ENCODE measurements at places on chromosomes 13 and 19.

DNA sequence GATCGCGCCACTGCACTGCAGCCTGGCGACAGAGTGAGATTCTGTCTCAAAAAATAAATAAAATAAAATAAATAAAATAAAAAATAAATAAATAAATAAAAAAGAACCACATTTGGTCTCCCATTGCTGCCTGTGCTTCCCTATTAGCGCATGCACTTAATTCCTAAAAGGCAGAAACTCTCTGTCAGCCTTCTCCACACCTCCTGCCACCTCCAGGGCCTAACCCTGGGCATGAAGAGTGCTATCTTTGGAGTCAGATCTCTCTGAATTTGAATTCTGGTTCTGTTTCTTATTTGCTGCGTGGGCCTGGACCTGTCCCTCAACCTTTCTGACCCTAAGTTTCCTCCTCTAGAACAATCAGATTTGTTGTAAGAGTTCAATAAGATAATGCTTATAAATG is 11.3 kb downstream of the NCAN start:
- no peak for DNase-seq

DNA sequence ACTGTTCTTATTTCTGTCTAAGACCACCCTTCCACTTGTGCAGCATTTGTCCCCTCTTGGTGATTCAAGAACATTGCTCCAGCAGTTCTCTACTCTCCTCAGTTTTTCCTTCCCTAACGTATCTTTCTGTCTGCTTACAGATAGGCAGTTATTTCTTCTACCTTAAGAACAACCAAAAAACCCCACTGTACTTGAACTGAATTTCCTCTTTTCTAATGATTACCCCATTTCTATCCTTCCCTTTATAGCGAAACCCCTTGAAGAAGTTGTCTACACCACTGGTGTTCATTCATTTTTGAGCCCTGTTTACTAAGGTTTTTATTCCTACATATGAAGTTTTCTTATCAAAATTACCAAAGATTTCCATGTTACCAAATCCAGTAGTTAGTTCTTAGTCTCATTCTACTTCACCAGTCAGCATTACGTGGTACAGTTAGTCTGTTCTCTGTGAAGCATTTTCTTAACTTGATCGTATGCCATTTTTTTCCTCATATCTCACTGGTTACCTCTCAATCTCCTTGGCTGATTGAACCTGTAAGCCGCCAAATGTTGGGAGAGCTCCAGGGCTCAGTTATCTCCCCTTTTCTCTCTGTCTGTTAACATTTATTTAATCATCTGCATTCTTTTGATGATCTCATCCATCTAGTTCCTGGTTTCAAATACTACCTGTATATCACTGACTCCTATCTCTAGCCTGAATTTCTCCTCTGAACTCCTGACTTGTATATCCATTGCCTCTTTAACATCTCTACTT is 9.0 kb downstream of the LSM14A start:
- no peak for DNase-seq

DNA sequence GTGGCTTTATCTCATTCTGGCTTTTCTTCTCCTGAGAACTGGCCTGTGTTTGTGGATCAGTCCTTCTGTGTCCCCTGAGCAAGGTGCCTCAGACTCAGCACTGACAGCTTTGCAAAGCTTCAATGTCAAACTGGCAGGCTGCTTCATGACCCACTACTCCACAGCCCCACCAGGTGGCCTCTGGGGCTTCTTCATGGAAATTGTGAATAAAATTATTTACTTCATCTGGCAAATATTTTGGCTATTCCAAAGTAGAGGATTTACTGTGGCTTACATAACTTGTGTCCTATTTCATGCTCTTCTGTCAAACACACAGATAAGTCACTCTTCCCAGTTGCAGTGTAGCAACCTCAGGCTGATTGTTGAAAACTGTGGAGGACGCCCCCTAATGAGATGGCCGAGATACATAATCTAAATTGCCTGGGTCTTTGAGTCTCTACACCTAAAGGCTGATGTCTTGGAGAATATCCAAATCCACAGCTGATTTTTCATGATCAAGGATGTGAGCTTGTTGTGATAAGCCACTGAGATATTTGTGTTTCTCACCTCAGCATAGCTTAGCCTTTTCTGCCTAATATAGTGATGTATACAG is 721.9 kb upstream of the SLC10A2 start:
- DNase-seq, result no peak

GRCh38 chr19:14030997-14031718 is 404 bp upstream of the IL27RA start:
- no peak for DNase-seq

- no peak for DNase-seq
Observed at GRCh38 chr13:44382635-44383145, 9.1 kb downstream of the SERP2 start.

GRCh38 chr13:45594764-45595163 is 20.8 kb downstream of the ERICH6B start:
- DNase-seq, result no peak

- DNase-seq, result no peak
Observed at GRCh38 chr13:50923272-50923671, 13.7 kb downstream of the RNASEH2B start.

GRCh38 chr13:41696163-41697003 is 239.0 kb downstream of the RGCC start:
- DNase-seq, result no peak

- DNase-seq, result no peak
Observed at GRCh38 chr13:51978796-51979556, 32.3 kb downstream of the ATP7B start.

- no peak for DNase-seq
Observed at GRCh38 chr13:96575423-96576320, 418.6 kb downstream of the OXGR1 start.

DNA sequence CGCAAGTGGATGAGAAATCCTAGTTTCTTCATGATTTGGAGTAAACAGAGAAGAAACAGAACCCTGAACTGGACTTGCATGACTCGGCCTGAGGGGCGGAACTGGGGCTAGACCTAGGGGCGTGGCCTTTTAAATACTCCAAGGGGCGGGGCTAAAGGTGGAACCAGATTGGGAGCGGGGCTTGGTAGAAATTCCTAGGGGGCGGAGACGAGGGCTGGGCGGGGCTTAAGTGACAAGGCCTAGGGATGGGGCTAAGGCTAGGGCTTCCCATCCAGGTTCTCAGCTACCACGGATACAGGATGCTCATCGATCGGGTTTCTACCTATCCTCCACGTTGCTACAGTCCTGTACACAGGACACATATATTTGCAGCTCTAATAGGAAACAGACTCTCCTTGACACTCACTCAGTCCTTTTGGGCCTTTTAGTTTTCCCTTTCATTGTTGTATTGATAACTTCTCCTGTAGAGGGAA is 372 bp upstream of the ZNF699 start:
- peak; percentile 91 for DNase-seq

DNA sequence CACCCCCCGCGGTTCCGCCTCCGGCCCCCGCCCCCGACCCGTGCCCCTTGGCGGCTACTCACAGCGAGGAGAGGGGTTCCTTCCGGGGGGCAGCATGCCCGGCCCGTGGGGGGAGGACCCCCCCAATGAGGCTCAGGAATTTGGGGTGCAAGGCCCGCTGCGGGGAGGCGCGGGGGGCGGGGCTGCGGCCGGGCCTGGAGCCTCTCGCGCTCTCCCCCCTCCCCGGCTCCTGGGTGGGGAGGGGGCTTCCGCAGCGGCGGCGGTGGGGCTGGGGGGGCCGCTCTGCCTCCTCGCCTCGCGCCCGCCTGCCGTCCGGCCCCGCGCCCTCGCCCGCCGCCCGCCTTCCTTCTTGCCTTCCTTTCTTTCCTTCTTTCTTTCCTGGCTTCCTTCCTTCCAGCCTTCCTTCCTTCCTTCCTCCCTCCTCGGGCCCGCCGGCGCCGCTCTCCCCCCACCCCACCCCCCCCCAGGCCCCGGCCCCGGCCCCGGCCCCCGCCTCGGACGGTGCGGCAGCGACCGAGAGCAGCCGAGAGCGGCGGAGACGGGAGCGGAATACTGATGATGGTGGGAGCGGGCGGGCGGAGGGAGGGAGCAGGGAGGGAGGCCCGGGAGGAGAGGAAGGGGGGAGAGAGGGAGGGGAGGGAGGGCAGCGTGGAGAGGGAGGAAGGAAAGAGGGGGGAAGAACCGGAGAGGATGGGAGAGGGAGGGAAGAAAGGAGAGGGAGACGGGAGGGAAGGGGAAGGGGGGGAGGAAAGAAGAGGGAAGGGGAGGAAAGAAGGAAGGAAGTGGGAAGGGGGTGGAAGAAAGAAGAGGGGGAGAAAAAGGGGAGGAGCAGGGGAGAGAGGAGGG is at the start of gene LRRC4B:
Gene LRRC4B (minus strand): TSS at position 554 of the 846 bp plus-strand sequence. CDS start 19,597 bp downstream, outside the sequence.
- DNase-seq, result no peak

GRCh38 chr13:47017476-47017875 is 120.6 kb upstream of the HTR2A start:
- no peak for DNase-seq

- DNase-seq, result no peak
Observed at GRCh38 chr13:70788074-70788473, 679.8 kb upstream of the KLHL1 start.

GRCh38 chr13:20964904-20965303 is 62.4 kb upstream of the XPO4 start:
- DNase-seq, result no peak

GRCh38 chr19:58561373-58562121 is 3.1 kb upstream of the UBE2M start:
- no peak for DNase-seq

DNA sequence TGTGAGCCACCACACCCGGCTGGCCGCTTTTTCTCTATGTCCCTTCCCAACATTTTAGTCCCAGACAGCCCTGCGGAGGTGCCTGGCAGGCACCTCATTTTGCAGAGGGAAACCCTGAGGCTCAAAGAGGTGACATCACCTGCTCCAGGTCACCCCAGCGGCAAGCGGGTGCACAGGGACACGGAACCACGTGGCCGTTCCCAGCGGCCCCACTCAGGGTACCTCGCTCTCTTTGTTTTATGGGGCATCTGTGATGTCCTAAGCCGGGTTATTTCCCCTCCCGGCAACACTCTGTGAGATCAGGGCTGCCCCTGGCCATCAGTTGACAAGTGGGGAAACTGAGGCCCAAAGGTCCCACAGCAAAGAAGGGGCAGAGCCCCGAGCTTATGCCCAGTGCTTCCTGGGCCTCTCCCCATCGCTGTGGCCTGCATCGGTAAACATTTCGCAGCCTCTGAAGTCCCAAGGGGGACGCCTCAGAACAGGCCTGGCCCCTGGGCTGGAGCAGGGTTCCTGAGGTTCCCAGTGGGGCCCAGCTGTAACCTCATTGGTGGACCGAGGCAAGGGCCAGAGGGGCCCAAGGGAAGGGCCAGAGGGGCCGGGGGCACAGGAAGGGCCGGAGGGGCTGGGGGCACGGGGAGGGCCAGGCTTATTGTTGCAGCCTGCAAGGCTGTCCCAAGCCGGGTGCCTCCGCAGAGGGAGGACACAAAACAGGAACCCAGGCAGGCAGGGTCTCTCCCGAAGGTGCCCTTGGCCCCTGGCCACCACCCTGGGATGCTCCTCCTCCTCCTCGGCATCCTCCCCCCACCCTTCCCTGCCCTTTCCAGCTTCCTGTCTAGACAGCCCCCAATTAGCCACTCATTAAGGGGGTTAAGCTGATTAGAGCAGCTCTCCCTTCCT is 39.0 kb downstream of the SMIM24 start:
- no peak for DNase-seq

DNA sequence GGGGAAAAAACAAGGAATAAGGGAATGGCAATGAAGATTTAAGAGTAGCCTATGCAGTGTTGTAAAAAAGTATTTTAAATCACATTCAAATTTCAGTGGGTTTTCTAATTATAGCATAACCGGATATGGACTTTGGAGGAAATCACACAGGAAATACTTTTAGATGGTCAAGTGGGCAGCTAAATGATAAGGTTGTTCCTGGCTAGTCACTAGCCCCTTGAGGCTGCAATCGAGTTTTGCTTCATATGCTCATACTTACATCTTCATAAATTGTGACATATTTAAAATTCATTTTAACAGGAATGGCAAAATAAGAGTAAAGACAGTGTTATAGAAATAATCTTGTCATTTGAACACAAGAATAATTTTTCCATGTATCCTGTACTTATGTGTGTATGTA is 88.9 kb downstream of the WDFY2 start:
- DNase-seq, result no peak

GRCh38 chr19:32368787-32369186 is 23.4 kb downstream of the ZNF507 start:
- DNase-seq, result no peak

- DNase-seq, result no peak
Observed at GRCh38 chr13:46983881-46984280, 87.0 kb upstream of the HTR2A start.

- no peak for DNase-seq
Observed at GRCh38 chr19:15154002-15154612, 46.7 kb downstream of the NOTCH3 start.

- DNase-seq, result no peak
Observed at GRCh38 chr13:40408602-40409001, 257.8 kb downstream of the FOXO1 start.

DNA sequence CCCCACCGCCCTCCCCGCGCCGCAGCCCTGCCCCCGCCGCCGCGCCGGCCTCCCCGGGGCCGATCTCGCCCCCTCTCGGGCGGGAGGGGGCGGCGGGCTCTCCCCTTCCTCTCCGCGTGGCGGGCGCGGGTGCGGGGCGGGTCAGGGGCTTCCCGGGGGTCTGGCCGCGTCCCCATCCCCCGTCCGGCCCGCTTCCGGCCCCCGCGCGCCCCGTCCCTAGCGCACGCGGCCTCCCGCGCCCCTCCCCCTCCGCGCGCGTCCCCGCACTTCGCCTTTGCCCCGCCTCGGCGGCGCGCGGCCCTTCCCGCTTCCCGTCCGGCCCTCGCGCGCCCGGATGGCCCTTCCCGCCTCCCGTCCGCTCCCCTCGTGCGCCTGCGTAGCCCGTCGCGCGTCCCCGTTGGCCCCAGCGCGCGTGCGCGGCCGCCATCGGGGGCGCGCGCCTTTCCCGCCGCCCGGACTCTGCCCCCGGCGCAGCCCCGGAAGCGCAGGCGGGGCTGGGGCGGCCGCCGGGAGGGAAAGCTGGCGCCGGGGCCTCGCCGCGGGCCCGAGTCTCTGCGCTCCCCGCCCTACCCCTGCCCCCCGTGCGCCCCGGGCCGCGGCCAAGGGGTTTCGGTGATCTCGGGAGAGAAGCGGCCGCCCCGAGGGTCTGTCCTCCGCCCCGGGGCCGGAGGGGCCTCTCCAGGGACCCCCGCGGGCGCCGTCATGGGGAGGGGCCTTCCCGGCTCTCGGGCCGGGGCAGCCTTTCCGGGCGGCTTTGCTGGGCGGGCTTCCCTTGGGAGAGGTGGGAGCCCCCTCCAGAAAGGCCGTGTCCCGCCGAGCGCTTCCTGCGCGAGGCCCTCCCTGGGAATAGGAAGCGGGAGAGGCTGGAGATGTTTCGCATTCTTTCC is 519 bp downstream of the PTBP1 start:
- DNase-seq, result peak; percentile 28

- no peak for DNase-seq
Observed at GRCh38 chr13:52378312-52378711, 27.7 kb downstream of the THSD1 start.

DNA sequence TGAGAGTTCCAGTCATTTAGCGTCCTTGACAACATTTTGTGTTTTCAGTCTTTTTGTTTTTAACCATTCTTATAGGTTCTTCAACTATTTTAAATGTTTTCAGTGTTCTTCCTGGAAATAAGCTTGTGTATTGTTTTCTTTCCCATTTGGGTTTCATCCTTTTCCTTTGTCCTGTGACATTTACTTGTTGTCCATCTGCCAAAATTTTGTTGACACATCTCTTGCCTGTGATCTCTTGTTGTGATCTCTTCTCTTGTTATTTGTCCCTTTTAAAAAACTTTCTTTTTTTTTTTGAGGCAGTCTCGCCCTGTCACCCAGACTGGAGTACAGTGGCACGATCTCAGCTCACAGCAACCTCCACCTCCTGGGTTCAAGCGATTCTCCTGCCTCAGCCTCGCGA is 96.5 kb downstream of the PDS5B start:
- DNase-seq, result no peak
